ENCODE measurements at places on chromosomes 2 and 18.

DNA sequence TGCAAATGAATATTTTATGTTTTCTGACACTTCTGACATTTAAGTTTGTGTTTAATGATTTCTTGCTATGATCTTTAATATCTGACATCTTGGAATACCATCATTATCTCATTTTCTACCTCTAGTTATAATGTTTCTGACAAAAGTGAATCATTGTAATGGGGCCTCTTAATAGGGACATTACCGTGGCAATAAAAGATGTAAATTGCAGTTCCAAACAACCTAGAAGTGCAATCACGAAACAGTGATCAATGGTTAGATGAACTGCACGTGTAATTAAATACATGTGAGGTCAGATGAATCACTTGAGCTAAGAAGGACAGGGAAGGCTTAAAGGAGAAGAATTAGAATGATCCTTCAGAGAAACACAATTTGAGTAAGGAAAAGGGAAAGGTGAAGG, 1078.3 kb downstream of the DPP10 start:
- no peak for DNase-seq
- H3K4me3 ChIP-seq = no peak overlapping the region
- no peaks in the 10 kb centered on the region for H3K27me3 ChIP-seq
- H3K27ac ChIP-seq = no peak overlapping the region
- H3K36me3 ChIP-seq = no peaks in the 10 kb centered on the region

DNA sequence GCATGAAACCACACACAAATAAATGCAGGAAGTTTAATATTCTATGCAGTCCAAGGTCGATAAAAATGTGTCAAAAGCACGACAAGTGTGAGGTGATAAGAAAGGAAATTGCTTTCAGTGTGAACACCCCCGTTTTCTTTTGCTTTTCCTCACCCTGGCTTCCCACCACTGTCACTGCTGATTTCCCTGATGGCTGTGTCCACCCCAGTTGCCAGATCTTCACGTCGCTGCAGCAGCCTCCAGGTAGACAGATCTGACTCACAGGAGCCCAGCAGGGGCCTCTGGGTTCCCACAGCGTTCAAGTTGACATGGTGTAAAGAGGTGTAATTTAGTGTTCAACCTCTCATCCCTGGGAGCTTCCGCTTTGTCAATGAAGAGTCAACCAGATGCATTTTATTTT, 128.0 kb upstream of the TACR1 start:
- H3K36me3 ChIP-seq = peaks cover 12% of the 10 kb centered on the region
- no peak for DNase-seq
- no peaks in the 10 kb centered on the region for H3K27me3 ChIP-seq
- H3K27ac ChIP-seq = no peak overlapping the region

GRCh38 chr2:133241224-133241571, 327.1 kb downstream of the NCKAP5 start:
- no peak overlapping the region for H3K4me3 ChIP-seq
- DNase-seq = no peak
- H3K36me3 ChIP-seq = no peaks in the 10 kb centered on the region
- no peaks in the 10 kb centered on the region for H3K27me3 ChIP-seq
- H3K27ac ChIP-seq = no peak overlapping the region
- H3K4me1 ChIP-seq = no peaks in the 10 kb centered on the region

GRCh38 chr2:227761740-227762476, 16.2 kb downstream of the SCYGR8 start:
- no peak for DNase-seq
- no peaks in the 10 kb centered on the region for H3K36me3 ChIP-seq
- no peak overlapping the region for H3K27ac ChIP-seq
- no peaks in the 10 kb centered on the region for H3K4me1 ChIP-seq
- no peak overlapping the region for H3K4me3 ChIP-seq
- peaks cover 9% of the 10 kb centered on the region for H3K27me3 ChIP-seq

DNA sequence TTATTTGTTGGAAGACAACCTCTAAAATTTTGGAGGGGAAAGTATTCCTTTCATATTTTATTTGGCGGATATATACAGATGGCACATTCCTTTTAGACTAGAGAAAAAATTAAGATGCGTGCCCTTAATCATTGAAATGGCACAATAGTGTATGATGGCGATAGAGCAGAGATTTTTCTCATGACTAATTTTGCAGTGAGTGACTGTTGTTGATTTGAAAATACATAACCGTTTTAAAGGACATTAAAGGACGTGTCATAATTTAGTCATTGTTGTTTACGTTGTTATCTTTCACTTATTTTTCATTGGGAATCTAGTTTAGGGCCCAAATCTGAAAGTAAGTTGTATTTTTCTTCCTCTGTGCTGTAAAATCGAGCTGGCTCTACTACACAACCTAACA, 61.7 kb downstream of the CERS6 start:
- no peaks in the 10 kb centered on the region for H3K27me3 ChIP-seq
- no peak overlapping the region for H3K4me3 ChIP-seq
- DNase-seq = no peak
- H3K36me3 ChIP-seq = no peaks in the 10 kb centered on the region
- H3K4me1 ChIP-seq = peaks cover 21% of the 10 kb centered on the region
- no peak overlapping the region for H3K27ac ChIP-seq

DNA sequence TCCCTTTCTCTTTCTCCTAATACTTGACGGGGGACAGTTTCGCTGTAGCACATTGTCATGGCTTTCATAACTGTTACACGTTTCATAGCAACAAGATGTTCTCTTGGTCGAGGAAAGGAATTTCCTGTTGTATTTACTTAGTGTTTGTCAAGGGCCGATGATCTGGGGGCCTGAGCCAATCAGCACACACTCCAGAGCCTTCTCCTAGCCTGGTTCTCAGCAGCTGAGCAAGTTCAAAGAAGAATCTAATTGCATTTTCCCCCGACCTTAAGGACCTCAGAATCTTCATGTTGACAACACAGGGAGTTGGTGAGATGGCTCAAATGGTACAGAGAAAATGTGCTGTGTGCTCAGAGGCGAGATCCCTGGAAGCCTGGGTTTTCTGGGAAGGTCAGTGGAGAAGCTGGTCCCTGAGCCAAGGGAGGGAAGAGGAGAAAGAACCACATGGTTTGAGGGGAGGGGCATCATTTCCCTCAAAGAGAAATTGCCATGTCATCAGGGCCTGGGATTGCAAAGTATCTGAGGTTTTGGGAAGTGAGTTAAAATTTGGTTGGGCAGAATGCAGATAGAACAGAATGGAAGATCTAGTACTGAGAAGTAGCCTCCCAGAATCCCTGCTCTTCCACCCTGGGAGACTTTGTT, 76.9 kb upstream of the AGAP1 start:
- H3K27me3 ChIP-seq = peaks cover 3% of the 10 kb centered on the region
- H3K4me1 ChIP-seq = no peaks in the 10 kb centered on the region
- no peaks in the 10 kb centered on the region for H3K36me3 ChIP-seq
- no peak overlapping the region for H3K4me3 ChIP-seq

- no peak overlapping the region for H3K27ac ChIP-seq
- peaks cover 6% of the 10 kb centered on the region for H3K4me1 ChIP-seq
- peaks cover 4% of the 10 kb centered on the region for H3K27me3 ChIP-seq
These were observed 71.0 kb downstream of the NOL4 start for GRCh38 chr18:34153711-34154110.

DNA sequence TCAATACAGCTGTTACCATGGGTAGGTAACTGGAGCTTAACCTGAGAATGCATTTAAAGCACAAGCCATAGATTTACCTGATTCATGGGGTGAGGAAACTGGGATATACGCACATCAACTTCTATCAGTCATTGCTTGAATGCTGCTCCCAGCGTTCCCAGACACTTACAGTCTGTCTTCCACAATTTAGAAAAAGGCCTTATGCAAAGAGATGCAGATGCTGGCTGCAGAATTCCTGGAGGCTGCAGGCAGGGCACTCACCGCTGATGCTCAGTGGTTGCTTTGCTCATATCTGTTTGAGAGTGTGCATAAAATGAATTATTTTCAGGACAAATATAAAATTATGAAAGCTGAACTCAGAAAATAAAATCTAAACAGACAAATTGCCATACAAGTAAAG, 950.7 kb upstream of the PIK3C3 start:
- H3K27ac ChIP-seq = no peak overlapping the region
- no peaks in the 10 kb centered on the region for H3K27me3 ChIP-seq
- no peaks in the 10 kb centered on the region for H3K4me1 ChIP-seq

- no peak overlapping the region for H3K27ac ChIP-seq
- H3K27me3 ChIP-seq = peaks cover 7% of the 10 kb centered on the region
- no peaks in the 10 kb centered on the region for H3K36me3 ChIP-seq
- DNase-seq = no peak
These were observed 152.3 kb downstream of the MEIS1 start for GRCh38 chr2:66587216-66587615.

DNA sequence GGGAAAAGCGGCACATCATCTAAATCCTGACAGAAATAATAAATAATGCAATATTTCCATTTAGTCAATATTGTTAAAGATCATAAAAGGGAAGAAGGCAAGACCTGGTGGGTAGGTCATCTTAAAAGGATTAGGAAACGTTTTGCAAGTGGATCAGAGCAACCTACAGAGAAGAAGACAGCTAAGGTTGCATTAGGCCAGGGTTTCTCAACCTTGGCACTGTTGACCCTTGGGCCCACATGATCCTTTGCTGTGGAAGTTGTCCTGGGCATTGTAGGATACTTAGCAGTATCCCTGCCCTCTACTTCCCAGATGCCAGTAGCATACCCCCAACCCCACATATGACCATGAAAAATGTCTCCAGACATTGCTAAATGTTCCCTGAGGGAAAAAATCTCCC, 55.0 kb downstream of the KLF7 start:
- peaks cover 2% of the 10 kb centered on the region for H3K27me3 ChIP-seq
- H3K27ac ChIP-seq = no peak overlapping the region
- DNase-seq = no peak
- H3K36me3 ChIP-seq = peaks cover 26% of the 10 kb centered on the region
- no peak overlapping the region for H3K4me3 ChIP-seq
- H3K4me1 ChIP-seq = peaks cover 23% of the 10 kb centered on the region

DNA sequence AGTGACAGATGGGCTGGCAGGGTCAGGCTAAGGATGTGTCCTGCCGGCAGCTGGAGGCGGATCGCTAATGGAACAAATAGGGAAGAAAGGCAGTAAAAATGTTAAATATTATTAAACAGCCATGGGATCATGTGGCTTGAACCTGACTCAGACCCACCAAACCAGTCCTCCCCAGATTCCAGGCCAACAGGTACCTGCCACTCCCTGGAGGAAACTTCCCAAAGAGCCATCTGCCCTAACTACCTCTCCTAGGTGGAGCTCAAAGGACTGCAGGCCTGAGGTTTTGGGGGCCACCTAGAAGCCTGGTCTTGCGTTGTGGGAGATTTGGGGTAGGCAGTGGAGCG, 34.3 kb downstream of the CIB4 start:
- H3K36me3 ChIP-seq = no peaks in the 10 kb centered on the region
- H3K27me3 ChIP-seq = peaks cover 13% of the 10 kb centered on the region
- no peak for DNase-seq
- H3K4me3 ChIP-seq = no peak overlapping the region
- peaks cover 17% of the 10 kb centered on the region for H3K4me1 ChIP-seq

DNA sequence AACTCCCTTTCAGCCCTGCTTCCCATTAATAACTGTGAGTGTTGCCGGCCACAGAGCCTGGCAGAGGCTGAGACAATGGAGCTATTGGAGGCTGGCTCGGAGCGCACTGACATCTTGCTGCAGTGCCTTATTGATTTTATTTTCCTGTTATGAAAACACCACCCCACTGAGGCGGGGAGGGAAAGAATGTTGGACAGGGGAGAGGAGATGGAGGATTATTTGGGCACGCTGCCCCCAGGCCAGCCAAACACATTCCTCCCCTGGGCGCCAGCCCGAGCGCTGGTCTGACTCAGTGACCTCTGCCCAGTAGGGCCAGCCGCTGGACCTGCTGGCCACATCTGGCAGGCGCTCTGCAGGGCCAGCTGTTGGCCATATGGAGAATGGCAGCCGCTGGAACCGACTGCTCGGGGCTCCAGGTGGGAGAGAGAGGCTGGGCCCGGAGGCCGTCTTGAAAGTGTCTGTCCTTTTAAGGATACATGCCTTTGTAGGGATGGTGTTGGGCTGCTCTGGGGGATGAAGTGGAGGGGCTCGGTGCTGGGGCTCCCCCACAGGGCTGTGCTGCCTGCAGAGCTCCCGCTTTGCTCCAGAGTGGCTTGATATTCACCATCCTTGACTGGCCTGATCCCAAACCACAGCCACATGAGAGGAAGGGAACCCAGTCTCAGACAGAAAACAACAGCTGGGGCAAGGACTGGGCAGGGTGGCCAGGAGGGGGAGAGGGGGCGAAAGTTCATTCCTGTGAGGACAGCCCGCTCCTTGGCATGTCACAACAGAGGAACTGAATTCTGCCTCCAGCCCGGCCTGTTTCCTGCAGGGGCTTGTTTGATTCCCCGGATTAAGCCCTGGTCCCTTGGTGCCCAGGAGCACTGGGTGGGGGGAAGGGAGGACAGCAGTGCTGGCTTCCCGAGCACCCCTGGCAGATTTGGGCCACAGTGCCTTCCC, 179.0 kb downstream of the KLHL29 start:
- no peak for DNase-seq
- H3K4me3 ChIP-seq = no peak overlapping the region
- H3K27ac ChIP-seq = no peak overlapping the region
- H3K36me3 ChIP-seq = no peaks in the 10 kb centered on the region

DNA sequence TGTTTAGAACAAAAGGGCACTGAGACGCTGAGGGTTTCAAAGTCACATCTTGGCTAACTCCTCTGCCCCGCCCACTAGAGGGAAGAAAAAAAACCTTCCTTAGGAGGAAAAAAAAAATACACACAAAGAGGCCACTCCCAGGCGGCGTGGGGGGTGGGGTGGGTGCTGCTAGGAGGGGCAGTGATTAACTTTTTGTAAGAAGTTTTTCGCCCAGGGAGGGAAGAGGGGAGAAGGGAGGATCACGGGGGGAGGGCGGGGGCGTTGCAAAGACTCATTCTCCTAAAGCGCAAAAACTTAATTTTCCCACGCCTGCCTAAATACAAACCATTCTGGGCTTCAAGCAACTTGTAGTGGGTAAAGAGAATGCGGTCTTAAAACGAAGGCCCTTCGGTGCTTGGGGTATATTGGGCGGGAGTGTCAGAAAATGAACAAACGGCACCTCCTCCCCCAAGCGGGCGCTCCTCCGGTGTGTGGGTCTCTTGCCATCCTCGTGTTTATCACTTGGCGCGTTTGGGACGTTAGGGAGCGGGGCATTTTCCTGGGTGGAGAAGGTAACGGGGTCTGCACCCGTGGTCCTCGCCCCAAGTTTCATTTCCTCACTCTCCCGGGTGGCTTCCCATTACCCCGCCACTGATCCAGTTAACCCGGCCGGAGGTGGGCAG, 1.7 kb downstream of the CXCR4 start:
- peak overlapping the region; percentile 61 for H3K27ac ChIP-seq
- peak overlapping the region; percentile 96 for H3K4me3 ChIP-seq
- H3K27me3 ChIP-seq = no peaks in the 10 kb centered on the region
- DNase-seq = peak; percentile 49

DNA sequence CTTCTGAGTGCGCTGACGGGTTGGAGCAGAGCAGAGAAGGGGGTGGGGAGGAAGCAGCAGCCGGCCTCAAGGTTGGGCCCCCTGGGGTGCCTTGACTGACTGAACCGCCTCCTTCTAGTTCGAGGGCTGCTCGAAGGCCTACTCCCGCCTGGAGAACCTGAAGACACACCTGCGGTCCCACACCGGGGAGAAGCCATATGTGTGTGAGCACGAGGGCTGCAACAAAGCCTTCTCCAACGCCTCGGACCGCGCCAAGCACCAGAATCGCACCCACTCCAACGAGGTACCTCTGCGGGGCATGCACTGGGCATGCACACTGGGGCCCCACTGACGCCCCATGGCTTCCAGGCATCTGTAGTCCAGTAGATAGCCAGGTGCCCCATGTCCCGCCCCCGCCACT, 246.9 kb downstream of the GLI2 start:
- H3K27me3 ChIP-seq = no peaks in the 10 kb centered on the region
- DNase-seq = no peak
- no peaks in the 10 kb centered on the region for H3K36me3 ChIP-seq
- no peaks in the 10 kb centered on the region for H3K4me1 ChIP-seq
- H3K27ac ChIP-seq = no peak overlapping the region
- no peak overlapping the region for H3K4me3 ChIP-seq

GRCh38 chr2:216770050-216770449, 74.7 kb upstream of the IGFBP5 start:
- H3K27me3 ChIP-seq = peaks cover 2% of the 10 kb centered on the region
- H3K27ac ChIP-seq = no peak overlapping the region
- DNase-seq = no peak
